ENCODE measurements at places on chromosomes 4 and X.

GRCh38 chr4:110270492-110271197 is 72.2 kb upstream of the ELOVL6 start:
- no peak for DNase-seq

DNA sequence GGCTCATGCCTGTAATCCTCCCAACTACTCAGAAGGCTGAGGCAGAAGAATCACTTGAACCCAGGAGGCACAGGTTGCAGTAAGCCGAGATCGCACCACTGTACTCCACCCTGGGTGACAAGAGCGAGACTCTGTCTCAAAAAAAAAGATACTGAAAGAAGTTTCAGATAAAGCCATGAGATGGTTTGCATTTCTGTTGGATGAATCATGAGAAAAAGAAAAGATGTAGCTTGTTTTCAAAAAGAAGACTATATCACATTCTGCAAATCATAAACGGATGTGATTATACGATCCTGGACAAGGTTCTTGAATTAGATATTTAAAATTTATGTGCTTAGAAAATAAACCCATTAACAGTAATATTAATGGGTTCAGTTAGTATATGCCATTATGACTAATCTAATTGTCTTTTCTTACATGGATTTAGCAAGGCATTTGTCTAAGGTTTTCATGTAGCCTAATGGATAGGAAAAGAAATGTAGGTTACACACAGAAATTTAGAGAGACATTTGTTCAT is 345.9 kb downstream of the SLC7A11 start:
- DNase-seq: no peak

DNA sequence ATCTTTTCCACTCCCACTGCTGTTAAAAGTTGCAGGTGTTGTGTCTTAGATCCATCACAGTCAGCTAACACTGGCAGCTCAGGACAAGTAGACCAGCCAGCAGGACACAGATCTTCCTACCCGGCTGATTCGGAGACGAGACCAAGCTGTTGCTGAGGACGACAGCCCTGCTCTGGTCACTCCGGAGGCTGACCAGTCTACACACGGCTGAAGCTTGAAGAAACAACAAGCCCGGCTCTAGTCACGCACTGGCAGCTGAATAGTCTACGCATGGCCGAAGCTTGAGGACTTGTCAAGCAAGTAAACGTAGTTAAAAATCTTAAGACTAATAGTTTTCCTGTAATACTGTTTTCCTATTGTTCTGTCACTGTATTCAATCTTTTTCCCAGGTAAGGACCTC is 1.8 kb downstream of the ACOX3 start:
- no peak for DNase-seq

DNA sequence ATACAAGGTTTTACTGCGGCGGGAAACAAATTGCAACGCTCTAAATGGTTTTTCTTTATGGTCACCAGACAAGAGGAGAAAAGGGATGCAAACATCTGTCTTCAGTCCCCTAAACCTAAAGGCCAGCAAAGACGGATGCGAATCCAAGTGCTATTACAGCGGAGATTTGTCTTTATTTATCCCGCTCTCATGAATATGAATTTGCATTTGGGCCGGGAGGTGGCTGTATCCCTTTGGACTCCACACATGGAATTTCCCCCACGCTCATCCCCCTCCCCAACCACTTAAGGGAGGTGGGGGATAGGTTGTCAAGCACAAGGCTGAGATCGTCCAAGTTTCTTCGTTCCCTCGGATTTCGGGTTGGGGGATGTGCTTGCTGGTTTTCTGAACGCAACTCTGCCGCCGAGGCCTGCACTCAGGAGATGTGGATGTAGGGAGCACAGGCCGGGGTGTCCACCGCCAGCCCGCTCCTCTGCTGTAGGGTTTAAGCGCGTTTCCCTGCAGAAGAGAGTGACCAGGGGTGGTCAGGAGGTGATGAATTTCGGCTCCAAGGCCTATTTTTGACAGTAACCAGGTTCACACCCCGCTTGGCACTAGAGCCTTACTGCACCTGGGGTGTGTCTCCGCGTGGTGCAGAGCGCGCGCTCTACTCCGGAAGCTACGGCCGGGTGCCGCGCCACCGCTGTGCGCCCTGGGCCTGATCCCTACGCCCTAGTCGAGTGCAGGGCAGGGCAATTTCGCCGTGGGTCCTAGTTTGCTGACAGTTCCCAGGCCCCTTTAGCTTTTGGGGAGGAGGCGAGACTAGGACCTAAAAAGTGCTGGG is 2.3 kb upstream of the PHOX2B start:
- peak; percentile 74 for DNase-seq

GRCh38 chr4:7419961-7420660 is 14.6 kb downstream of the PSAPL1 start:
- DNase-seq: no peak

DNA sequence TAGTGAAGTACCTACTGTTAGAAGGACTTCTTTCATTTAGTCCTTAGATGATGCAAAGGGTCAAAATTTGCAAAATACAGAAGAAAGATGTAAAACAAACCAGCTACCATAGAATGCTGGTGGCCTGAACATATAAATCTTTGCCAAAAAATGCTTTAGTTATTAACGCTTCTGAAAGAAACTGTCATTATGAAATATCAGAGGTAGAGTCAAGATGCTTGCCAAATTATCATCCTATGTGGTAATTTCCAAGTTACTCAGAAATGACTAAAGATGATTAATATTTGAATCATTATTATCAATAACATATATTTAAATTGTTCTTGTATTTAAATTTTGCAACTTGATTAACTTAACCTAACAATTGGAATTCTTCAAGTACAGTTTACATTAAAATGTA is 588.4 kb upstream of the FAM241A start:
- DNase-seq: no peak

DNA sequence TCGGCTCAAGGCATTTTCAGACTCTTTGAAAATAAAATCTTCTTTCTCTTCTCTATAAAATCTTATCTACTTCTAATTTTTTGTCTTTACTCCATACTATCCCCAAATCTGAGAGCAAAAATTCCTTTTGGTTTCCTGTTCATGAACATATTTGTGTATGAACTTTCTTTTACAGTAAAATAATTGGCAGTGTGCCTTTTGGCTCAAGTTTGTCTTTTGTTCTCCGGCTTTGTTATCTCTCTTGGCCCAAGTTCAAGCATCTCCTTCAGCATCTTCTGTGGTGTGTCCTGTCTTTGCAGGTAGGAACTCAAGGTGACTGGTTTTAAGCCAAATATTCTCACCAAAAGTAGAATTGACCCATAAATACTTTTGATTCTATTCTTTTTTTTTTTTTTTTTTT is 276.6 kb upstream of the FAT1 start:
- DNase-seq: no peak

- no peak for DNase-seq
Measured at GRCh38 chr4:67122029-67122428, 423.3 kb downstream of the CENPC start.

- DNase-seq: no peak
Measured at GRCh38 chr4:115121351-115122043, 8.1 kb upstream of the NDST4 start.

Measured in eye (tissue), 1 donor.